IPS DF 19.7 (cell line): ENCODE measurements at places on chromosomes 5 and 9.
A peak's percentile ranks its signal among the peaks of the same experiment; 100 is the strongest.

GRCh38 chr5:131250751-131251475, 12.9 kb upstream of the CDC42SE2 start:
- no peak for DNase-seq

DNA sequence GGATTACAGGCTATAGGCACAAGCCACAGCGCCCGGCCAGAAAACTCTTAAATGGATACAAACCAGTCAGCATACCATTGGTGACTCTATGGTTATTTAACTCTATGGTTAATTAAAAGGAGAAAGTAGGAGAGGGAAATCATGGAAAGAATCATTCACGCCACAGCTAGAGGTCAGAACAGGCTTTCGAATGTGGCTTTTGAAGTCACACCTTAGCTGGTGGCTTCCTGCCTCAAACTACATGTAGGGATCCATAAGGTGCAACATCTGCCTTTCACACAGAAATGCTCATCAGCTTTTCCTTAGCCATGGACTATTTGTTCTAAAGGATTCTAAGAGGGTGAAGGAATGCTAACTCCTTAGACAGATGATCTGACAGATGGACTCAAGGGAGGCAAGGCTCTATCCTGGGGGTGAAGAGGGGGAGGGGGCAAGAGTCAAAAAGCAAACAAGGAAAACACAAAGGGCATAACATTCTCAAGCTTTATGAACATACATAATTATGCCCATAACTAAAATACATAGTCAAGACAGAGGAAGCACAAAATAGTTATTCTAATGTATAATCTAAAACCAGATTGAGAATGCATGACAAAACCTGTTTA, 130.9 kb downstream of the EFNA5 start:
- DNase-seq = no peak

DNA sequence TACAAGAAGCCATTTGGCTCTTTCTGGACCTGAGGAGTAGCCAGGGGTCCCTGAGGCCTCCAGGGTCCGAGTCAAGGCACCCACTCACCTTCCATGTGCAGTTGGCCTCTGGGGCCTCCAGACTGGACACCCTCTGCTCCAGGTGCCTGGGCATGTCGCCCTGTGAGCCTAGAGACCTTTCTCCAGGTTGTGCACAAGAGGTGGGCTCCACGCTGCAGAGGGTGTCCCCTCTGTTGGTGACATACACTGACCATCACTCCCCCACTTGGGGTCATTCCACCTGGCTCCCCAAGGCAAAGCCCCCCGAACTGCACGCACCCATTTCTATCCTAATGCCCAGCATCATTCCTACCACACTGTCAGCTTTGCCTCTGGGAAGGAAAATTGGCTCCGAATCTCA, 48.8 kb downstream of the RASGEF1C start:
- DNase-seq = no peak

DNA sequence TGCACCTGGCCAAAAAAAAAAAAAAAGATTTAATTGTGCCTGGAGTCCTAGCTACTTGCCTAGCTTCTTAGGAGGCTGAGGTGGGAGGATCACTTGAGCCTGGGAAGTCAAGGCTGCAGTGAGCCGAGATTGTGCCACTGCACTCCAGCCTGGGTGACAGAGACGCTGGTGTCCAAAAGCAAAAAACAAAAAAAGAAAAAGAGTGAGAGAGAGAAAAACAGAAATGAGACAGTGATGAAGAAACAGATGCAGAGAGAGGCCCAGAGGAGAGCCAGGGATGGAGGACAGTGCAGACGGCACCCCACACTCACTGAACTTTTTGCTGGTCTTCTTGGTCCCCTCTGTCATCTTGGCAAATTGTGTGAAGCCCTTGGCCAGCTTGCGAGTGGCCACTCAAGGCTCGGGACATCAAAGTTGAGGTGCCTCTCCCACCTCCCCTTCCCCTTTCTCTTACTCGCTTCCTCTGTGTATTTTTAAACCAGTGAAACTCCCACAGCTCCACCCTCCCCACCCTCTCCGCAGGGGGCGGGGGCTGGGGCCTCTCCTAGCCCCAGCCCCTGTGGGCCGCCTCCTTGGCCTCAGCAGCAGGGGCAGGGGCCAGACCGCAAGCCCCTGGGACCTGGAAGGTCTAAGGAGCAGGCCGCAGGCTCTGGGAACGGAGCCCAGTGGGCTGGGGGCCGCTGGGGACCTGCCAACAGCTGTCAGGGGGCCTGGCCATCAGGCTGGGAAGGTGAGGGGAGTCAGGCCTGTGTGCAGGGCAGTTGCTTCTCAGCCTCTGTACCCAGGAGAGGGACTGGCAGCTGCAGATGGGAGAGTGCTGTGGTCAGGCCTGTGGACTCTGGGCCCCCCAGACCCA, at the start of gene SH2D3C:
Gene SH2D3C (minus strand): TSS at position 387 of the 856 bp plus-strand sequence. CDS start 39 bp downstream, at position 348.
- no peak for DNase-seq

GRCh38 chr9:90000925-90001324, 396.1 kb downstream of the GADD45G start:
- no peak for DNase-seq

- DNase-seq = no peak
Measured at GRCh38 chr5:20055301-20055700, 67.3 kb upstream of the CDH18 start.

GRCh38 chr9:25350011-25350410, 328.2 kb downstream of the TUSC1 start:
- DNase-seq = no peak

- DNase-seq = peak; percentile 12
Measured at GRCh38 chr5:112529525-112529924, 110.4 kb upstream of the EPB41L4A start.

GRCh38 chr5:62603934-62604333, 25.3 kb downstream of the LRRC70 start:
- DNase-seq = no peak

DNA sequence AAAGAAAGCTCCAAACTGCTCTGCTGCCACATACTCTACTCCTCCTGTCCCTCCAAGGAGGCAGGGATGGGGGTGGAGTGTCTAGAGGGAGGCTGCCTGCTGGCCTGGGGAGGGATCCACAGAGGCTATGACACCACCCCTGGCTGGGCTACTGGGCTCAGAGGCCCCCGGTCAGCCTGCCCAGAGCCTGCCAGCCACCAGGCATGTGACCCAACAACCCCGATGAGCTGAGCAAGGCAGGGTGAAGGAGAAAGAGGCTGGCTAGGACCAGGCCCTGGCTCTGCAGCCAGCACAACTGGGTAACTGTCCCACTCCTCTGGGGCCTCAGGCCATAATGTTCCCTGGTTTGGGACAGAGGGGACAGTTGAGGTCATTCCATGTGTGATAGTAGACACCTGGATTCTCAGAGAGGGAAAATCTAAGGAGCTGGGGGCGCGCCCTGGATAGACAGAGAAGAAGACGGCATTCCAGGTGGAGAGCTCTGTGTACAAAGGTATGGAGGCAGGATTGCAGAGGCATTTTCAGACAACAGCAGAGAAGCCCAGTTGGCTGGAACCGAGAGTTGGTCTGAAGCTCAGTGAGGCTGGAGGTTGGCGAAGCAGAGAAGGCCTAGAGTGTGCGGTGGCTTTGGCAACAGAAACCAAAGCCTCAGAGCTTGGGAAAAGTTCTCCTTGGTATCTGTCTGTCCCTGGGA, 33.8 kb upstream of the IL17B start:
- DNase-seq = no peak

GRCh38 chr9:119332522-119332921, 36.7 kb downstream of the BRINP1 start:
- DNase-seq = no peak

GRCh38 chr5:112174959-112175594, 244.0 kb downstream of the EPB41L4A start:
- DNase-seq = no peak
